ENCODE measurements at places on chromosomes 5 and 9.

DNA sequence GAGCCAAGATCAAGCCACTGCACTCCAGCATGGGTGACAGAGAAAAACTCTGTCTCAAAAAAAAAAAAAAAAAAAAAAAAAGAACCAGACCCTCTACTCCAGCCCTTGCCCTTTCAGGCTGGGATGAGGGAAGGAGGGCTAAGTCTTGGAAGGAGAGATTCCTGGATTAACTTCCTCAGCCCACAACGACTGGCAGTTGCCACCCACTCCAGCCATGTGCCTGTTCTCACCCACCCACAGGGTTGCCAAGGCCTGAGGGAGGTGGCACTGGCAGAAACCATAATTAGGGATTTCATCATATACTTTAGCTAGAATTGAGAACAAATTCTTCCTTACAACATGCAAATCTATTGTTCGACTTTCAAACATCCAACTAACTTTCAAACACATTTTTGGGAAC, 87.8 kb upstream of the SLC30A5 start:
- no peak for DNase-seq

DNA sequence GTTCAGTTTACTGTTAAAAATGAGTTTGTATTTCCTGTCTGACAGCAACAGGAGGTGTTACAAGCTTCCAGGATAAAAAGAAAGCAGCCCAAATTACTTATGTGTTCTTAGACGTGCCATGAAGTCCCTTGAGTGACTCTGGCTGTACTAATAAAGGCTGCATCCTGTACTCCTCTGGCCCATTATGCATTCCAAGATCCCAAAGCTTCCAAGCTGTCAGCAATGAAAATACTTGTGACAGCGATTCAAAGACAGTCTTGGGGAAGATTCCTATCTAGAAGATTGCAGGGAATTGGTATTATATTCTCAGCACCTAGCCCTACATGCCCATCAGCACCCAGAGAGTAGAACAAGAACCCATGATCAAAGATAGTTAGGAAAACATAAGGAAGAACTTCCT, 281.6 kb upstream of the TRPC7 start:
- DNase-seq, result no peak

DNA sequence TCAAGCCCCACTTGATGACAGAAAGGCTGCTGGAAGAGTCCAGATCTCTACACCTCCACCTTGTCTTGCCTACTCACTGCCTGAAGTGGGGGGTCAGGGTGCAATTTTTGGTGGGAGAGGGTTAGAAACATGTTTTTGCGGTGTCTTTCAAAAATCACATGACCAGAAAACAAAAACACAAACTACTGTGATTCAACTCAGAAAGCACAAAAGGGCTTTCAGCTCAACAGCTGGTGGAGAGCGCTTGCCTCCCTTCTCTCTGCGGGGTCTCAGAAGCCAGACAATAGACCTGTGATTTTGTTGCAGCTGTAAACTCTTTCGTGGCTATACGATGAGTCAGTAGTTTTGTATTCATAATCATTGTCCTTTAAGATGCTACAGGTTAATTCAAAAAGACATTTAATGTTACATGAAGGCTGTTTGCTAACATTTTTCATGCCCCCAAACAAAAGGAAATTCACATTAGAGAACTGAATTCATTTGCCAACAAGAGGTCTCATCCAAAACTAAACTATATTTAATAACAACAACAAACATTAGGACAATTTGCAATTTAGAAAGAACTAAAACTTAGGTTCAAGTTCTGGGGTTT, 172.6 kb upstream of the RAI14 start:
- no peak for DNase-seq

DNA sequence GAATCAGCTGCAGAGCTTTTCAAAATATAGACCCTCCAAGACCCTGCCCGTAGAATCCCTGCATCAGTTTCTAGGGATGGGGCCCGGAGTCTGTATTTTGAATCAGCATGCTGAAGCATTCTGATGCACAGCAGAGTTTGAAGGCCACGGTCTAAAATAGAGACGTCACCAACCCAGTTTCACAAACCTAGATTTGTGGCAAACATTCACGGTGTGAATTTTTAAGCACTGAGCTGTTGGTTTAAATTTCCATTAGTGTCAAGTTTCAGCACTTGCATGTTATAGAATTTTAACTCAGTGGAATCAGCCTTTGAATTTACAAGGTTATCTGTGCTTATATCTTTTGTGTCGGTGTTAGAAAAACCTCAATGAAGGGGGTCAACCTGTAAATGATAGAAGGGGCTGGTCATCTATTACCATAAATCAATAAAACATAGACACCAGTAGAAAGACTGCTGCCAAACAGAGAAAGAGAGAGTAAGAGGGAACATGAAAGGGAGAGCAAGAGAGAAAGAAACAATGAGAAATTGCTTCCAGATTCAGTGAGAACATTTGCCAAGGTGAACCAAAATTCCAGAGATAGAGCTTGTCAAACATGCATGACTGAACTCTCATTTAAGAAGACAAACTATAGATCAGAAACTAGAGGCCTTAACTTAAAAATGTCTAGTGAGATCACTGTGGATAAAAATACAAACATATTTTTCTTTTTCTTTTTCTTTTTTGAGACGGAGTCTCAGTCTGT, 414.9 kb downstream of the ZSWIM6 start:
- DNase-seq, result no peak

DNA sequence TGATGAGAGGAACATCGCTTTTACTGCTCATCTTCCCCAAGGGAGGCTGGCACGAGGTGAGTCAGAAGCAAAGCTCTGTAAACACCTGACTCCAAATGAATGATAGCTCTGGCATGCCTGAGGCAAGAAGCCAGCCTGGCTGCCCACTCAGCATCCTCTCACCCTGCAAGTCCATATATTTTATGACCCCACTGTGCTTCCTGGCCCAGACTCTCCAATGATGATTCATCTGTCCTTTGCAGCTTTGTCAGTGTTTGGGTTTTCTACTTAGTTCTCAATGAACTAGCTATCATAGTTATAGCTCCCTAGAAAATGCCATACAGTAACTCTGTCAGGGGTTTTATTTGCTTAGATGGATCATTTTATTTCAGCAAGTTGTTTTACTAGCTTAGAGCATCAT, 52.1 kb upstream of the FSTL4 start:
- no peak for DNase-seq

DNA sequence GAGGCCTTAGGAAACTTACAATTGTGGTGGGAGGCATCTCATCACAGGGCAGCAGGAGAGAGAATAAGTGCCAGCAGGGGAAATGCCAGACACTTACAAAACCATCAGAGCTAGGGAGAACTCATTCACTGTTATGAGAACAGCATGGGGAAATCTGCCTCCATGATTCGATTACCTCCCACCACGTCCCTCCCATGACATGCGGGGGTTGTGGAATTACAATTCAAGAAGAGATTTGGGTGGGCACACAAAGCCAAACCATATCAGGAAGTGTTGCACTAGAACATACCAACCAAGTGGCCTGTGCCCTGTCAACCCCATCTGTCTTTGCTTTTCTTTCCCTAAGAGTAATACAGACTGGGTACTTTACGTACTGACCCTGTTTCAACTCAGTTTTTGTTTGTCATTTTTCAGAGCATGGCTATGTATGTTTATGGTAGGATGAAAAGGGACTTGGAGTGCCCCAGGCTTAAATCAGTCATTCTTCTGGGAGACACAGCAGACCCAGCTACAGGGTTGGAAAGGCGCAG, 58.3 kb upstream of the TGFBR1 start:
- DNase-seq, result no peak
